ENCODE measurements at places on chromosomes 5 and 9.

DNA sequence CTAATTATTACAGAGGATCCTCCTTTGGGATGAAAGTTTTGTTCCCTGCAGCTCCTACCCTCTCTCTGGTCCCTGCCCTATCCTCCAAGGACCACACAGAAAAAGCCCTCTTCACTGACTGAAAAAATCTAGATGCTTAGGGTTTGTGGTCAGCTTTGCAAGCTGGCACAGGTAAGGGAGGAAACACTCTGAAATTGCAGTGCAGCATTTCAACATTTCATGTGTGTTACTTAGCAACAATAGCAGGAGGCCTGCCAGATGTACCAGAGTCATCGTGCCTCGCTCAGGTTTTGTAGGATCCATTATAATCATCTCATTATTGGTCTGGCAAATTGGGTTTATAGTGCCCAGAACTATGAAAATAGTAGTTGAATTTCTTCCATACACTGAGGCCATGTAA lies 109.5 kb downstream of the PALM2AKAP2 start:
- DNase-seq: no peak

- DNase-seq: no peak
Observed at GRCh38 chr5:61245936-61246335, 83.7 kb upstream of the SMIM15 start.

DNA sequence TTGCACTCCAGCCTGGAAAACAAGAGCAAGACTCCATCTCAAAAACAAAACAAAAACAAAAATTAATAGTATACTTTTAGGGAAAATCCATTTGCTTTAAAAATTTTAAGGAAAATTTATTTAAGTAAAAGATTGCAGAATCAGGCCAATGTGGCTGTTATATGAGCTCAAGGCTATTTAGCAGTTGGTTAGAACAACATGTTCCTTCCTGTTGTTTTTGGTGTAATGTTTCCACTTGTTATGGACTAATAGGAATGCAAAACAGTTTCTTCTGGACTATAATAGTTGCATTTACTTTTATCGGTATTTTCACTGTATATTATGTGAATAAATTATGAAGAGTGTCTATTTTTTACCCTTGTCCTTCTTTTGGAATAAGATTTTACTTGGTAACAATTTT lies 3.0 kb upstream of the CDC42SE2 start:
- DNase-seq: no peak

GRCh38 chr9:84823421-84824271 lies 154.1 kb downstream of the NTRK2 start:
- DNase-seq: no peak

- no peak for DNase-seq
Observed at GRCh38 chr5:124052201-124052600, 540.2 kb downstream of the CSNK1G3 start.

GRCh38 chr5:79875230-79875629 lies 115.8 kb downstream of the MTX3 start:
- no peak for DNase-seq

DNA sequence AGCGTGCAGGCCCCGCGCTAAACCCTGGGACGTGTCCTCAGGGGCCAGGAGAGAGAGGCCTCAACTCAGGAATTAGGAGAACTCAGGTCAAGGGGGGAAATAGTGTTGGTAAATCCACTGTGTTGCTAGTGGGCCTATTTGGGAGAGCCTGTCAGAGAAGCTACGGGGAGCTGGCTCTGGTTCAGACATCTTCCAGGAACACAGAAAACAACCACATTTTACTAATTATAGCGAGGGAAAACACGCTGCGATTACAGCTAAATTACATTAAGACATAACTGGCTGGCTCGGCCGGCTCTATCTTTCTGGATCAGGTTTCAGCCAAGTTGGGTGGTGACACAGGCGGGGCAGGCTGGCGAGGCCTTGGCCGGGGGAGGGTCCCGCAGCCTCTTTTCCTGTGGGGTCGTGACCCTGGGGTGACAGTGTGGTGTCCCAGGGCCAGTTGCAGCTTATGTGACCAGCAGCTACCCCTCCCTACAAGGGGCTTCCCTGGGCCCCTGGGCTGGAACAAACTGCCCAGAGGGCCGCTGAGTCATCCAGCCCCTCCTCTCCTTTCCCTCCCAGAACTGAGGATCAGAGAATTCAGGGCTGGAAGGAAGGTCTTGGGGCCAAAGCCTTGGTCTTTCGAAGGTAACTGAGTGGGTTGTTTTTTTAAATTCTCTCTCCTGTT lies 75.1 kb downstream of the FGF18 start:
- DNase-seq: no peak

DNA sequence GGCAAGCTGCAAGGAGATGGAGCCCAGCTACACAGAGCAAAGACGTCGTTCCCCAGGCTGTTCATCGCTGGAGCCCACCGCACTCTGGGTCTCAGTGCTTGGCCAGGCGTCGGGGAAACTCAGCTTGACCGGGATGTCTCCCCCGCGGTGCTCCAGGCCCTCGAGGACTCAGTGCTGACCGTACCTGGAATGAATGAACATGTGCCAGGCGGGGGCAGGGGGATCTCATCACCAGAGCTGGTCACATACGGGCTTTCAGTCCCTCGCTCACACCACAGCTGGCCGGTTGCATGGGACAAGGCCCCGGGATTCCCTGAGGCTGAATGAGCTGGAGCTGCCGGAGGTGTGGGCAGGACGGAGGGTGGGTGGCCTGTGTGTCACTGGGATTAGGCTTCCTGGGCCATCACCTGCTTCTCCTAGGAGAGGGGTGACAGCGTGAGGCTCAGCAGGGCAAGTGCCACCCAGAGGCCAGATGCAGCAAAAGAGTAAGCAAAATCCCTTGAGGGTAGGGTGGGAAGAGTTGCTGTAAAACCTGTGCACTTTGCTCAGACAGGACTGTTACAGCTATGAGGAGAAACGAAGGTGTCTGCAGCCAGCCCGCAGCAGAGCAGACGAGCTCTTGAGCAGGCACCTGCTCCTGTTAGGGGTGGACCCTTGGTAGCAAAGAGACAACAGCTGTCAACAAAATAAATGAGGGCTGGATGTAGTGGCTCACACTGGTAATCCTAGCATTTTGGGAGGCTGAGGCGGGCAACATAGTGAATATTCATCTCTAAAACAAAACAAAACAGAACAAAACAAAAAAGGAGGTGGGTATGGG lies 70.7 kb upstream of the RAPGEF1 start:
- no peak for DNase-seq

DNA sequence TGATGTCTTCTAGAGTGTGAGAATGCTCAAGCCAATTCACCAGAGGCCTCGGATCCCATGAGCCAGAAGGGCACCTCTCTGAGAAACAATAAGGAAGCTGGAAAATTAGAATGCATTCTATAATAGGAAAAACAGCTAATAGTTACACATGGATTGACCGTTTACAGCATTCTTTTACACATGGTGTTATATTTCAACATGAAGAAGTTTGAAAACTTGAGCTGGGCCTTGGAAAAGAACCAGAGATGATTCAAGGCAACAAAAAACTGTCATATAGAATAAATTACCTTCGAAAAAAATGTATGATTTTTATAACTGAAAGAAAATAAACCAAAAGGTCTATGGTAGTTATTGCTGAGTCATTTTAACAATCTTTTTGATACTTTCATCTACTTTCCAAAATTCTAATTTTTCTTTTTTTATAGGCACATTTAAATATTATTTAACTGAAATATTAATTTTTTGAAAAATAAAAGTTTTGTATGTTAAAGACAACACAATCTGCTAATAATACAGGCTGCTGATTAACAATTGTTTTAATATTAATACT lies 6.2 kb downstream of the SH3TC2 start:
- no peak for DNase-seq

- no peak for DNase-seq
Observed at GRCh38 chr5:154449786-154450185, 4.0 kb downstream of the SAP30L start.

DNA sequence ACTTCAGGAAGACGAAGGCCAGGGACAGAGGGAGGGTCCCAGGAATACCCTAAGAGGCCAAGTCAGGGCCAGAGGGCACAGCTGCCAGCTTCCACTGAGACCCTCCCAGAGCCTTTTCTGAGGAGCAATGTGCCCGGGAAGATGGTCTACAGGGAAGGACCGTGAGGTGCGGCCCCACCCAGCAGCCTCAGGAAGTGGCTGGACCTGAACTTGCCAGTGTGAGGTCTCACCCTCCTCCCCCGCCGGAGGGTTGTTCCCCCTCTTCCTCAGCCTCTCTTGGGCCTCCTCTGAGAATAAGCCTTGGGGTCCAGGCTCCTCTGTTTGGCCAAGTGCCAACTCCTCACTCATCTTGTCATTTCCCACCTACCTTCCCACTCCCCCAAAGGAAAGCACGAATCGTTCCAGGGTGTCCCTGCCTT lies 13.4 kb upstream of the SLC25A51 start:
- no peak for DNase-seq

DNA sequence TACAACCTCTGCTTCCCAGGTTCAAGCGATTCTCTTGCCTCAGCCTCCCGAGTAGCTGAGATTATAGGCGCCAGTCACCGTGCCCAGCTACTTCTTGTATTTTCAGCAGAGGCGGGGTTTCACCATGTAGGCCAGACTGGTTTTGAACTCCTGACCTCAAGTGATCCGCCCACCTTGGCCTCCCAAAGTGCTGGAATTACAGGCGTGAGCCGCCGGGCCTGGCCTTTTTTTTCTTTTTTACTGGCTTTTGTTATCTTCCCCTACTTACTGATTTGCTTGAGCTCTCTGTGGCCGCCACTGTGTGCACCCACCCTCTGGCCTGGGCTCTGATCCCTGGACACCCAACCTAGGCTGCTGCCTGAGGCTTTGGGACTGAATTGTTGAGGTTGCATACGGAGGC lies 60.3 kb downstream of the ANKRD33B start:
- no peak for DNase-seq

DNA sequence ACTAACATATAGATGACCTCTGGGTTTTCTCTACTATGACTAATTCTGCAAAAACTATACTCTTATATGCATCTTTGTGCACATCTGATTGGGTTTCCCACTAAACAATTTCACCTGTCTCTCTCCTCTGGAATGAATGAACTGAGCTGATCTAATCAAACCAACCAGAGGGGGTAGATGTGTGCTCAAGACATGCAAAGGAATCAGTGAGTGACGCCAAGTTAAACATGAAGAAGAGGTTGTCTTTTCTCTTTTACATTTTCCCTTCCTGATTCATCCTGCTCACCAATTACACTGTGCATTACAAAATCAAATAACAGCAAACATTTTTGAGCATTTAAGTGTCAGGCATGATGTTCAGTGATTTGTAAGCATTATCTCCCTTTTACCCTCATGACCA lies 29.6 kb upstream of the GRXCR2 start:
- DNase-seq: no peak

GRCh38 chr5:108858959-108859358 lies 111.3 kb downstream of the FER start:
- no peak for DNase-seq

DNA sequence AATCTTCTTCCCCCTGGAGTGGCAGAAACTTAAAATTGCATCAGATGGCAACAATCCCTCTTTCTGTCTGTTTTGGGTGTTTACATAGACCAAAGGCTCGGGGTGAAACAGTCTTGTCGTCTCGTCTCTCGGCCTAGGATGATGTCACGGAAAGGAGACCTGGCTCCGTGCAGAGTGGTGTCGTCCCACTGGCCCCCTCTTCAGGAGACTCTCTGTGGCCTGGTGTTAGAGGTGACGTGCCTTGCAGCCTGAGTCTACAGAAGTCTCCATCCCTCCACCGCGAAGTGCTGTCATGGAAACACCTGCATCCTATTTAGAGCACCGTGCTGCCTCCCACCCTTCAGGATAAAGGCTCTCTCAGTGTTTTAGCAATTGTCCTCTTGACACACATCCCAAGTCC lies 409.7 kb downstream of the IRX1 start:
- no peak for DNase-seq

DNA sequence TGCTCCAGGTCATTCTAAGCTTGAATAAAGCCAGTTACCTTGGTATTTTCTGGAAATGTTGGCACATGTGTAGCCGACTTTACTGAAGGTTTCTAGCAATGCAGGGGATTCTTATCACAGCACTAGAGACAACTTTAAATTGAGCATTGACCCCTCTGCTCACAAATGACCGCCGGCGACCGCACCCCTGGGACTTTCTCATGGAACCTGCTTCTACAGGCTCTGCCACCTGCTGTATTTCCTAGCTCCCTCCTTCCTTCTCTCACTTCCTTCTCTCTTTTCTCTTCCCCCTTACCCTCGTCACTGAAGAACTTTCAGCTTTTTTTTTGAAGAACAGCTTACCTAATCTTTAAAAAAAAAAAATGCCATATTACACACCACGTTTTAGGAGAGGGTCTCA lies 30.9 kb upstream of the DAB2 start:
- no peak for DNase-seq

- DNase-seq: no peak
Observed at GRCh38 chr9:27475057-27475595, 49.0 kb upstream of the IFNK start.

DNA sequence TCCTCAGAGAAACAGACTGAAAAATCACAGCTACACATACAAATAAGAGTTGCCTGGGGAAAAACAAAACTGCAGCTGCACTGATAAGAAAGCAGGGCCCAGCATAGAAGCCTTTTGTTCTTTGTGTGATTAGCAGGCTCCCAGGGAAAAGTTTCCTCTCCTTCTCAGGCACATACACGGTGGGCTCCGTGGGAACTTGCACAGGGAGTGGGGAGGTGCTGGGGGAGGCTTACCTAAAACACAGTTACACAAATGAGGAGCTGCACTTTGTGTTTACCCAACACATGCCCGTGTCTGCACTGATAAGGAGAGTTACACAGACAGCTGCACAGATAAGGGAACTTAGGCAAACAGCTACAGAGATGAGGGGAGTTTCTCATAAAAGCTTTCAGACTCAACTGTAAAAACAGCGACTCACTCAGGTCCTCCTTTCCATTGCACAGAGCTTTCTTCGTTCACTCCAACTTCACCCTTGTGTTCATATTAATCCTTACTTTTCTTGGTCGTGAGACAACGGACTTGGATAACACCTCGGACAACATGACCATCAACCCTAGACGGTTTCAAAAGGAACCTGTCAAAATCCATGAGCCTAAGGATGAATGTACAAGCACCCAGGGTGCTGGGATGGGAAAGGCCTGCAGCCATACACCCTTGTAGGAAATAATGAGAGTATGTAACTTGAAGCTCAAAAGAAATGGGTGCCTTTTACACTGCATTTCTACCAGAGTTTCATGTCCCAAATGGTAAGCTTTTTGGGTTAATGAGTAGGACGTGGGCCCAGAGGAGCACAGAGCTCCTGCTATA lies 50.8 kb downstream of the SERINC5 start:
- DNase-seq: no peak

DNA sequence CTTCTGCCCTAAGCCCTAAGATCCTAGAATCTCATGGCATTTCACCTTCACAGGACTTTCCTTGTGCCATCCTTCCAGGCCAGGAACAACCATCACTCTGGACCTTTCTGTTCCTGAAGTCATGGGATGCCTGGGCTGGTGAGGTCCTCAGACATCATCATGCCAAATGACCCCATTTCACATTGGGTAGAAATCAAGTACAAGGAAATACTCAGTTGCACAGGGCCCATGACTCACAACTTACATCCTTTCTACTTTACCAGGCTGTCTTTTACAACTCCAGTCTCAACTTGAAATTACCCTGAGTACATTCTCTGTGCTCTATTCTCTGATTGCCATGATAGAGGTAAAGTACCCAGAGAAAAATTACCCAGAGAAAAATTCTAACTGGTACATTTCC lies 167.1 kb downstream of the PIK3R1 start:
- DNase-seq: no peak

Measured in activated gamma-delta T cell (primary cell).